NCI-H1436 (cell line): ENCODE measurements at places on chromosomes 16 and 17.

- DNase-seq = no peak
These were observed 22.6 kb downstream of the TTYH2 start for GRCh38 chr17:74235911-74236371.

DNA sequence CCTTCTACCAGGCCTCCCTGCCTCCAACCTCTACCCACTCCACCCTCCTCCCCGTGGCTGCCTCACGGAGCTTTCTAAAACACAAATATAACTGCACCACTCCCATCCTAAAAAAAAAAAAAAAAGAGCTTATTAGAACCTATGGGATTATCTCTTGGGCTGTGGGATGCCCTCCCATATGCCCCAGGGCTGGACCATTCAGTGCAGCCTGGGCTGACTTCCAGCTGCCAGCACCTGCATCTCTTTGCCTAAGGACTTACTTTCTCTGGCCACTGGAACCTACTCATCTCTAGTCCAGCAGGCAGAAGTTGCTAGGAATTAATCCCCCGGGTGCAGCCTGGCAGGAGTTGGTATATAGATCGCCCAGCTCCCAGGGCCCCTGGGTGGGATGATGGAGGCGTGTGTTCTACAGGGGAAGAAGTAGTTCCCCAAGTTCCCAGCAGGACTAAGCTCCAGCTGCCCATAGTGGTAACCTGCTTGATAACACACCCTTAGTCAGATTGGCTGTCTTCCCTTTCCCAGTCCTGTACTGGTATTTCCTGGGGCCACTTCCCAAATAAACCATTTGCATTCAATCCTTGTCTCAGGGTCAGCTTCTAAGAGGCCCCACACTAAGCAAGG, 10.3 kb downstream of the MPP3 start:
- no peak for DNase-seq

GRCh38 chr16:4723071-4723767, 10.9 kb downstream of the ANKS3 start:
- no peak for DNase-seq

DNA sequence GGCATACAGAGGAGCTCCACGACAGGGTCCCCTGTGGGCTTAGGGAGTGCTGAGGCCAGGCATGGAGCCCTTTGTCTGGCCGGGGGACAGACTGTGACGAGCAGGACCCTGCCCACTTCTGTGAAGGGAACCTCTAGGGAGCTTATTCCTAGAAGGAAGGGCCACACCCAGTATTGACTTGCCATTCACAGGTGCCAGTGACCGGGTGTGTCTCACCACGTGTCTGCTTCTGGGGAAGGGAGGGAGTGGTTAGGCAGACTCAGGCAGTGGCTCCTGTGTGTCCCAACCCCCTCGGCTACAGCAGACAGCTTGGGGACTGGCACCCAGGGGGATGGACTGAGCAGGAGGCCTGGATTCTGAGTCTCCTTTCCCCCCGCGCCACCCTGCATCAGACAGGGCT, 57.2 kb downstream of the SOCS1 start:
- no peak for DNase-seq

- DNase-seq = no peak
These were observed 8.1 kb downstream of the LDAF1 start for GRCh38 chr16:21166561-21166961.

DNA sequence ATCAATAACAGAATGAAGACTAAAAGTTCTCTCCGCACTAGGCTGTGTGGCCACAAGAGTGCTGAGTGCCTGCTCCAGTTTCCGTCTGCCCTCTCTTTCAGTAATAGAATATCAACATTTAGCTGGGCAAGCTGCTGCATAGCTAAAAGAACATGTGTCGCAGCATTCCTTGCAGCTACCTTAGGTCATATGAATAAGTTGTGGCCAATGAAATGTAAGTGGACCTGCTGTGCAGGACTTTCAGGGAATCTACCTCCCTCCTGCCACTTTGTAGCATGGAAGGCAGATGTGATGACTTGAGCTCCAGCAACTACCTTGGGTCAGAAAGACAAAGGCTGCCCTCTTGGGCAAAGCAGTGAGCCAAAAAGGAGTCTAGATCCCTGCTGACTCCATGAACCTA, 25.4 kb downstream of the SLC39A11 start:
- no peak for DNase-seq

DNA sequence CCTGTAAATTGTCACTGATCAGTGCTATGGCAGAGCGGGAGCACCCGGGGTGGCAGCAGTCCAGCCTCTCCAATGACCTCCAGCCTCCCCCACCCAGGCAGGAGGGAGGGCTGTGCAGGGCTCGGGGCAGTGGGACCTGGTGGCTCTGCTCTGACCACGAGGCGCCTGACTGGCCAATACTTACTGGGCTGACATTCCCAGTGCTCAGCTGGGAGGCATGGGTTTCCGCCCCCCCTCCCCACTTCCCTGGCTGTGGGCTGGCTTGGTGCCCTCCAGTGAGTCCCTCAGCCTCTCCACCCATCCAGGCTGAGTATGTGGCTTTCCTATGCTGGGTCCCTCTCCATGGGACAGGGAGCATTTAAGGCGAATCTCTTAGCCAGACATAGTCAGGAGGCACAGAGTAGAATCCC, 2.7 kb downstream of the SOCS3 start:
- DNase-seq = no peak

- no peak for DNase-seq
These were observed 17.1 kb upstream of the WFIKKN2 start for GRCh38 chr17:50818261-50818660.

- DNase-seq = no peak
These were observed 101.7 kb downstream of the VAT1L start for GRCh38 chr16:77890075-77890474.

- no peak for DNase-seq
These were observed 6.7 kb upstream of the ADGRG1 start for GRCh38 chr16:57621521-57622271.

GRCh38 chr17:9468937-9469336, 106.7 kb downstream of the STX8 start:
- no peak for DNase-seq

DNA sequence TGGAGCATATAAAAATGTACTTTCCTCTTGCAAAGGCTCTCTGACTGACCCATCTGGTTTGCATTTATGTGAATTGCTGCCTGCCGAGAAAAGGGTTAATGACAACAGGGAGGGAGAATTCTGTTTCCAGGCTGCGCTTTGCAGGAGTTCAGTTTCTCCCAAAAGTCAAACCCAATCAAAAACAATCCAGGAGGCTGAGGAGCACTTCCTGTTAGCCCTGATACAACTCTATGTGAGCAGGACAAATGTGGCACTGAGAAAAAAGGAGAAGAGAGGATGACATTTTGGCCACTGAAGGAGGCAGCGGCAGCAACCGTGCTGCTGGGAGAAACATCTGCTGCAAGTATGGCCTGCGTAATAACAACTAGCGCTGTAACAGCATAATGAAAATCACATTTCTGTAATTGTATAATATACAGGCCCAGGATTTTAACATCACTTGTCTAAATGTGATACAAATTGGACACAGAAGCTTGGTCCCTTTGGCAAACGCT, 26.8 kb upstream of the ELAC2 start:
- no peak for DNase-seq

- no peak for DNase-seq
These were observed 411.3 kb downstream of the SNX29 start for GRCh38 chr16:12387786-12388185.
